SW480 (cell line): ENCODE measurements at places on chromosomes 6 and 20.

DNA sequence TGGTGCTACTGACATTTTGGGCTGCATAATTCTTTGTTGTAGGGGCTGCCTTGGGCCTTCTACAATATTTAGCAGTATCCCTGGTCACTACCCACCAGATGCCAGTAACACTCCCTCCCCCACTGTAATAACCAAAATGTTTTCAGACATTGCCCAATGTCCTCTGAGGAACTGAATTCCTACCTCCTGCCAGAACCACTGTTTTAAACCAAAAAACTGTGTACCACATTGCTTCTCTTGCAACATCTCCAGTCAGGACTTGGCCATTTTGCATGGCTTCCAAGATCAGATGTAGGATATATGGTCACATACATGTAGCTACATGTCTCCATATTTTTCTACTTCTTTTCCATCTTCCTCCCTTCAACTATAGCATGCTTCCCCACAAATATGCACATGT is 97.4 kb upstream of the IFNGR1 start:
- no peak for DNase-seq

DNA sequence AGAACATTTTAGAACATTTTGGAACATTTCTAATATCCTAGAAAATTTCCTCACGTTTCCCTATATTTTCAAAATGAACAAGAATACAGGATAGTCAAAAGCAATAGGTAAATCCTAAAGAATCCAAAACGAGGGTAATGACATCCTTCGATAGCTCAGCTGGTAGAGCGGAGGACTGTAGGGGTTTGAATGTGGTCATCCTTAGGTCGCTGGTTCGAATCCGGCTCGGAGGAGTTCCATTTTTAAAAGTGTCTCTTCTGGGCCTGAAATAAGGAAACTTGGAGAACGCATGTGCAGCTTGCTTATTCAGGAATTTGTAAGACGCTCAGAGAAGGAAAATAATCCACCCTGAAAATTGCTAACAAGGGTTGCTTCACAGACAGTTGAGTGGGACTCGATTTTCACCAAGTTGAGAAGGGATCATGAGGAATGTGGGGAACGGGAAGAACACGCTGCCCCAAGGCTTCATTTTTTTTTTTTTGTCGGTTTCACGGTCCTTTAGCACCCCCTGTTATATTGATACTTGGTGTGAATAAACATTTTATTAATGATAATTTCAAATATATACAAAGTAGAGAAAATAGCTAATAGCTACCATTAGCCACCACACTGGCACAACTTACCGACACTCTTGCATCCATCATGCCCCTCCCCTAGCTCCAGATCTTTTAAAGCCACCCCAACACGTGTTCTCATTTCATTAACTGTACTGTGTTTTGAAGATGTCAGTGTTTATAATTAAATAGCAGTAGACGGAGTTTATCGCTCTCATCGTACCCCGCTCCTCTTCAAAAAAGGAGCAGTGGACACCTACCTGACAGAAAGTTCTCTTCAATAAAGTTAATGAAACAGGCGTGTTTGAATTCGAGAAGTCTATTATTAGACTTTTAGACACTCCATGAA is 1.8 kb upstream of the ABT1 start:
- DNase-seq = no peak

DNA sequence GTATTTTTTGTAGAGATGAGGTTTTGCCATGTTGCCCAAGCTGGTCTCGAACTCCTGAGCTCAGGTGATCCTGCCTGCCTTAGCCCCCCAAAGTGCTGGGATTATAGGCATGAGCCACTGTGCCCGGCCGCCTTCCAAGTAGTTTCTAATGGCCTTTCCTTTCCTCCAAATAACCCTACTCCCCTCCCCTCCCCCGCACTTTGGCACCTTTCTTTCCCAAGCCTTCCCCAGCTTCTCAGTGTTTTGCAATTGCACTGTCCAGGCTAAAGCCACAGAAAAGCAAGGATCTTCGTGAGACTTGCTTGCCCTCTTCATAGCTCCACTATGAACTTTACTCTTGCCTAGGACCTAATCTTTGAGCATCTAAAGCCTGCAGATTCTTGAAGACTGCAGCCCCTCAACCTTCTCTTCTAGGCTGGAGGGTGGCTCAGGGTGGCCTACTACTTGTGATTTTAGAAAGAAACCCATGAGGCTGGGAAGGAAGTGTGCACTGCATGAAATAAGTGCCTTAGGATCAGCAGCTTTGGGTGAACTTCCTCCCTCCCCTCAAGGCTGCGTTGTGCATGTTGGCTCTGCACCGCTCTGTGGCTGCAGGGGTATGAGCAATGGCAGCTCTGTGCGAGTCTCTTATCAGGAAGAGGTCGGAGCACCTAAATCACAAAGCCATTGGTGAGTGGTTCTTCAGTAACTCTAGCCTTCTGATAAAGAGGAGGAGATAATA is 152.4 kb upstream of the SNX9 start:
- DNase-seq = no peak

DNA sequence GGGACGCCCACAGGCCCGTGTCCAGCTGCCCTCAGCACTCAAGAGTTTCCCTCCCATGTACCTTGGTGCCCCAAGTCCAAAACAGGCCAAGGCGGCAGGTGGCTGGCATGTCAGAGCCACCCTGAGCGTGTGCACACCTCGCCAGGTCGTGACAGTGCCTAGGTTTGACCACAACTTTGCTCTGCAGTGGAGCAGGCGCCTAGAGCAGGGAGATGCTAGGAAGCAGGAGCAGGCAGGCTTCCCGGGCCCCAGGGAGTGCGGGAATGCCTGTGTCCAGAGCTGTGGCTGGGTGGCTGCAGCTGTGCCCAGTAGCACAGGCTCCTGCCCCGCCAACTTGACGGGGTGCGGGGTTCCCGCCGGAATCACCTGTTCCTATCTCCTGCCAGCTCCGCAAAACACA is 380.8 kb upstream of the IMPG1 start:
- no peak for DNase-seq

DNA sequence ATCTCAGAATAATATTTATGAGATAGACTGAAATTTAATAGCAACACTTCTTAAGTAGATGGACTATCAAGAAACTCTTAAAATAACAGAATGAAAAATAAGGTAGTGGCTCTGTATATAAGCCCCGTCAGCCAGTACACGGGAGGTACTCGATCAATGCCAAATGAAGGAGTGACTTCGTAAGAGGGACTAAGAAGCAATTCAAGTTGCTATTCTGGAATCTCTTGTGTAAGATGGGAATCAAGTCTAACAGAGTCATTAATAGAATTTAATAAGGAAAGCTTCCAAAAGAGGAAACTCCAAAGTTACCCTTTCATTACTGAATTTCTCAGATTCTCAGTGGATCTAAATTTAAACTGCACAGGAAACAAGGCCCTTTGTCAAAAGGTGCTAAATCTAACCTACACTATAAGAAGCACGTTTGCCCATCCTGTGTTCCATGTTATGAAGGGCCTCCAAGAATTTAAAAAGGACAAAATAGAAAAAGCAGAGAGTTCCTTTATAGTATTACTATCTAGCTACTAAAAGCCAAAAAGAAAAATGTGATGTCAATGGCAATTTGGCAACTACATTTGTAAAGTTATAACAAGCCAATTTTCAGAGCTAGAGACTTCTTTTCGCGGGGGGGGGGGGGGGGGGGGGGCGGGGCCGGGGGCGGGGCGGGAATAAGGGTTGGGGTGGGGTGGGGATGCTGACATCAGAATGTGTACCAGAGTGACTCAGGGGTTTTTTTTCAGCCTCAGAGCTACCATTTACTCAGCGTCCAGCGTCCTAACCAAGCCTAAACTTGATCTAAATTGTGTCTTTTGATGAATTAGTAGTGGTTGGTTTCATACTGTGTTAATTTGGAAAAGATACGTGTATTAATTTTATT is 200.6 kb downstream of the GMPR start:
- DNase-seq = peak; percentile 3

DNA sequence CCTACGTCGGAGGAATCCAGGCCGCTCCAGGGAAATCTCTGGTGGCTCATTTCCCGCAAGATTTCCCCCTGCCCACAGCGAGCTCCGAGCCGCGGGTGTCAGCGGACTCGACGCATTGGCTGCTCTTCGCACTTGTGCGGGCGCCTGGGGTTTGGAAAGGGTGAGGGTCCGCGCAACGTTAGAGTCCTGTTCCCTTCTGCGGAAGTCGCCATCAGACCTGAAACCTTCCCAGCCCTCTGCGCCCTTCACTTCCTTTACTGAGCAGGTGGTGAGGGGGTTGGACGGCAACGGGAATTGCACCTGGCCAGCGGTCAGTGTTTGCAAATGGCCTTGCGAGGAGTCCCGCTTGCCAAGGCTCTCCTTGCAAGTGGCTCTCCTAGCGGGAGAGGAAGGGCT is 8.4 kb downstream of the PAX1 start:
- DNase-seq = no peak

GRCh38 chr6:107292715-107293271 is 166.6 kb downstream of the PDSS2 start:
- DNase-seq = no peak

DNA sequence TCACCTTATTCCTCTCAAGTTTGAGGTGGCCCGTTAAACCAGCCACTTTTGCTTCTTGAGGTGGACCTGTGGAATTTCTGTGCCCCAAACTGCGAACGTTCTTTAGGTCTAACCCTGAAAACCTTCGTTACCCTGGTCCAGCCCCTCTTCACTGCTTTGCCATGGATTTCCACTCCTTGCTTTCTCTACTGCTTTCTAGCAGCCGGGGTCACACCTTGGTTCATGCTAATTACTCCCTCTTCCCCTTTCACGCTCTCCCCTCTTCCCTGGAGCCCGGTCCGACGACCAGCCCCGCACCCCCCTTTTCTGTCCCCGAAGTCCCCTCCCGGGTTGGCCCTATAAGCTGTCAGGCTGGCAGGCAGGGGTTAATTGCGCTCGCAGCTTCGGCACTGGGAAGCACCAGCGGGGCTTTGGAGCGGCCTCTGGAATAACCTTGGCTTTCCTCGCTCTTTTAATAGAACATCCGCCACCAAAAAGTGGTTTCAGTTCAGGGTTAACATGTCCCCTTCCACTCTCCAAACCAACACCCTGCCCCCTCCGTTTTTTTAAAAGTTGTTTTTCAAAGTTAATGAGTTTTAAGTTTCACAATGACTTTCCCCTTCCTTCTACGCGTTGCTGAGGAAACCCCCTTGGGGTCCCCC is 1.4 kb upstream of the HIVEP1 start:
- peak; percentile 63 for DNase-seq

DNA sequence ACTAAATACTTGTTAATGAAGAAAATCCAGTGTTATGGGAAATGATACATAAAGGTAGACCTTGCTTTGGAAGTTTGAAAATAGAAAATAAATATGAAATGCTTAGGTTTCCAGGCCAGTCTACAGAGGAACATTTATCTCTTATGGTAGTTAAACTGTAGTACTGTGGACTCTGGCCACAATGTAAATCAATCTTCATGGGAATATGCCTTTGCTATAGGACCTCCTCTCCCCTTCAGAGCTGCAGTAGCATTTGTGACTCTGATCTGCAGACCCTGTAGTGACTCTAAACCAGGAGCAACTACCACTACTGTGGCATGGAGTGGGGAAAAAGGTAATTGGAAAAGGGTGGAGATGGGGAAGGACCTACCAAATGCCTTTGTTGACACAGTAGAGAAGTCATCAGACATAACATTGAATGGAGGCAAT is 4.5 kb downstream of the HSPA1A start:
- no peak for DNase-seq

DNA sequence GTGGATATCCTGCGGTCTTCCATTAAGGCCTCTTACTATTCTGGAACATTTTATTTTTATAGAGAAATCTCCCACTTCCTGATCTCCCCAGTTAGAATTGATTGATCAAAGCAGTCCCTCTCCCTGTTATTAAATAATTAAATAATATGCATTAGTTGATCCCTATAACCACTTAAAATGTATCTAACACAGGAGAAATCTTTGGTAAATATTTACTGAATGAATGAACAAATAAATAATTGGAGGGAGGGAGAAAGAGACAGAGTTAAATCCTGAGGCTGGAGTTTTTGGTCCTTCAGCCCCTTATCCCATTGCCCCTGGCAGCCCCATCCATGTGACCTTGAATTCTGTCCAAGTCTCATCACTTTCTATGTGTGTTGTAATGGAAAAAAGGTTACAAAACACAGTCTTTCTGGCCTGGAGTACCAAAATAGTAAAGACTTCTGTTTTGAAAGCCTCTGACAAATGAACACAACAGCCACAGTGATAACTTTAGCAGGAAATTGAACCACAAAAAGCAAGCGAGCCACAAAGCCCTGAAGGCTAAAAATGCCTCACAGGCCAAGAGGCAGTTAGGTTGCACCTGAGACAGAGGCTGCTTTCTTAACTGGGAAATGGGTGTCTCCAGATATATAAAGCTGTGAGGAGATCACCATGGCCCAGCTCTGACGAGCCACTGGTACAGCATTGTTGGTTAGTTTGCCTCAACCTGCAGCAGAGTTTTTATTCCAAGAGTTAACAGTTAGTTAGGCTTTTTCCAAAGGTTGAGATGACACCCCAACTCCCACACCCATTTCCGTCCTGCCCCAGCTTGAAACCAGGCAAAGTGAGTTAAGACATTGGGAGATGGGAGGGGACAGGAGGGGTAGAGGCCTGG is 11.3 kb downstream of the NT5E start:
- DNase-seq = no peak

DNA sequence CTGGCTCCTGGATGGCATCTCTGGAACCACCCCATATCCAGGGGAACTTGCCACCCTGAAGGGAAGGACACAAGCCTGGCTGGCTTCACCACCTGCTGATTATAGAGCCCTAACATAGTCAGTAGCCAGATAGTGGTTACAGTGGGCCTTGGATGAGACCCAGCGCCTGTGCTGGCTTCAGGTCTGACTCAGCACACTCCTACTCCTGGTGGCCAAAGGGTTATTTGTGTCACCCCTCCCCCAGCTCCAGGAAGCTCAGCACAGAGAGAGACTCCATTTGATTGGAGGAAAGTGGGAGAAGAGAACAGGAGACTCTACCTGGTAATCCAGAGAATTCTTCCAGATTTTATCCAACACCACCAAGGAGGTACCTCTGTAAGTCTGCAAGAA is 12.8 kb downstream of the SNX14 start:
- no peak for DNase-seq

DNA sequence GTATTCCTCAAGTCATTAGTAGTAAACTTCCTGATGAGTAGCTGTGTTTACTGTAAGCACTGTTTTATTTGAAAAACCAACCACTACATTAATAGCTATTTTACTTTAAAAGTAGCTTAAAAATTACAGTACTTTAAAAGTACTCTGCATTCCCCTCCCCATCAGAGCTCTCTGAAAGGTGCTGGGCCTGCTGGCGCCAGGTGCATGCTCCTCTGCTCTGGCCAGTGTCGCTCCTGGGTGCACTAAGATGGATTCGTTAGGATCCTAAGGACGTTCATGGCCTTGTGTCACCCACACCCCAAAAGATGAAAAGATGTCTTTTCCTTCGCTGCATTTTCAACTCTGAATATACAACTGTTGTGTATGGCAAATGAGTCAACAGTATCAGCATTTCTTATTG is 43.9 kb upstream of the KIF25 start:
- DNase-seq = no peak

DNA sequence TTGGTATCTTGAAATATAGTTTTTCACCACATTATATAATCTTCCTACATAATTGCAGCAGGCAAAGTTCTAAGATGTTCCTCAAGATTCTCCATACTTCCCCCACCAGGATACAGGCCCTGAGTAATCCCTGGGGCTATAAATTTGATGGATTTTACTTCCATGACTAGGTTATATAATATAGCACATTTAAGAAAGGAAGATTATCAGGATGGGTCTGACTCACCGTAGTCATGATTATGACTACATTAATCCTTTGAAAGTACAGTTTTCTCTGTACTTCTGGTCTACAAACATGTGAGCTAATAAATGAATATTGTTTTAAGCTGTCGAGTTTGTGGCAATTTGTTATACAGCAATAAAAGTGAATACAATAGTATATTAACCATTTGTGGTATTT is 122.5 kb downstream of the MACROD2 start:
- DNase-seq = no peak
